CD8-positive, alpha-beta memory T cell (primary cell): ENCODE measurements at places on chromosomes 7 and 10. TPM values are rescaled to one million over a fixed set of nuclear protein-coding genes. Genes with fewer than 3 reads are reported as not detected.

SGCE gene
- total RNA-seq: 0.70 TPM

SPRN gene
- total RNA-seq: not detected

EN2 gene
- not detected for total RNA-seq

FZD8 gene
- 0.55 TPM for total RNA-seq

MRLN gene
- not detected for total RNA-seq

FAM25A gene
- not detected for total RNA-seq

UCMA gene
- total RNA-seq: not detected

IL2RA gene
- 1,224 TPM for total RNA-seq

C10orf62 gene
- not detected for total RNA-seq

PLXNA4 gene
- total RNA-seq: not detected

PAX4 gene
- not detected for total RNA-seq

ANKRD2 gene
- not detected for total RNA-seq

FAM24B gene
- total RNA-seq: 11.7 TPM

- no peak for DNase-seq
These were observed 20.5 kb downstream of the PIP4K2A start for GRCh38 chr10:22693860-22694259.

DNA sequence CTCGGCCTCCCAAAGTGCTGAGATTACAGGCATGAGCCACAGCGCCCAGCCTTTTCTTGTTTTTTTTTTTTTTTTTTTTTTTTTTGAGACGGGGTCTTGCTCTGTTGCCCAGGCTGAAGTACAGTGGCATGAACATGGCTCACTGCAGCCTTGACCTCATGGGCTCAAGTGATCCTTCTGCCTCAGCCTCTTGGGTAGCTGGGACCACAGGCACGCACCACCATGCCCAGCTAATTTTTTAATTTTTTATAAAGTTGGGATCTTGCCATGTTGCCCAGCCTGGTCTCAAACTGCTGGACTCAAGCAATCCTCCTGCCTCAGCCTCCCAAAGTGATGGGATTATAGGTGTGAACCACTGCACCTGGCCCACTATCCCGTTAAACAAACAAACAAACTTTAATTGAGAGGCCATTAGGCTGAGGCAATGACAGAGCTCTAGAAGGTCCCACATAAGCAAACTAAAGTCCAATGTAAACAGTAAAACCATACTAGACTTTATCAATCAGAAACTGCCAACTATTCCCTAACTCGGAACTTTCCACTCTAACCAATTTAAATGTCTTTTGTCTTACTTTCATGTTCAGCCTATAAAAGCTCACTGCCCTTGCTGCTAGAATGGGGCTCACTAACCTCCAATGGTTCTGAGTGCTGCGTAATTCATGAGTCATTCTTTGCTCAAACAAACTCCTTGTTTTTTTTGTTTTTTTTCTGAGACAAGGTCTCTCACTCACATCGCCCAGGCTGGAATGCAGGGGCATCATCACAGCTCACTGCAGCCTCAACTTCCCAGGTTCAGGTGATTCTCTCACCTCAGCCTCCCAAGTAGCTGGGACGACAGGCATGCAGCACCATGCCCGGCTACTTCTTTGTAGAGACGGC is 1.9 kb downstream of the DHX32 start:
- DNase-seq: no peak

GRCh38 chr10:71394926-71395562 is 1.7 kb upstream of the CDH23 start:
- DNase-seq: no peak

GRCh38 chr10:21502348-21502740 is 23.1 kb downstream of the SKIDA1 start:
- no peak for DNase-seq

GRCh38 chr10:24360282-24361127 is 151.6 kb downstream of the KIAA1217 start:
- no peak for DNase-seq

DNA sequence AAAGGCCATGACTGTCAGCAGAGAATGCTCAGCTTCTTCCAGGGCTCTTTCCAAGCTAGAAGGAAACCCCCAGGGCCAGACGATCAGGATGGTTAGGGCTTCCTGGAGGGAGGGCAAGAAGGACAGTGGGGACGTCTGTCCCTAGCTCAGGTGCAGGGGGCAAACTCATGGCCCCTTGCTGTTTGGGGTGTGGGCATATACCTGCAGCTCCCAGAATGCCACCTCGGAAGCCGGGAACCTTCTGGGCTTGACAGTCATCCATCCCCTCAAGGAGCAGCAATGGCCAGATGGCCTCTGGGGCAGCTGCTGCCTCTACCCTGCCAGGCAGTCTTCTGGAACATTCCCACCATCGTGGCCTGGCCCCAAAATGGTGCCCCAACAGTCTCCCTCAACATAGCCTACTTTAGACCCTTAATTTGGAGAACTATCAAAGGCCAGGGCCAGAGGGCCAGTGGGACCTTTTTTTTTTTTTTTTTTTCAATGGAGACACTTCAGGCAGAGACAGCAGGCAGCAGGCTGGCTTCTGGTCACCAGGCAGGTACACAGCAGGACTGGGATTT is 40.2 kb upstream of the ZMIZ1 start:
- no peak for DNase-seq

DNA sequence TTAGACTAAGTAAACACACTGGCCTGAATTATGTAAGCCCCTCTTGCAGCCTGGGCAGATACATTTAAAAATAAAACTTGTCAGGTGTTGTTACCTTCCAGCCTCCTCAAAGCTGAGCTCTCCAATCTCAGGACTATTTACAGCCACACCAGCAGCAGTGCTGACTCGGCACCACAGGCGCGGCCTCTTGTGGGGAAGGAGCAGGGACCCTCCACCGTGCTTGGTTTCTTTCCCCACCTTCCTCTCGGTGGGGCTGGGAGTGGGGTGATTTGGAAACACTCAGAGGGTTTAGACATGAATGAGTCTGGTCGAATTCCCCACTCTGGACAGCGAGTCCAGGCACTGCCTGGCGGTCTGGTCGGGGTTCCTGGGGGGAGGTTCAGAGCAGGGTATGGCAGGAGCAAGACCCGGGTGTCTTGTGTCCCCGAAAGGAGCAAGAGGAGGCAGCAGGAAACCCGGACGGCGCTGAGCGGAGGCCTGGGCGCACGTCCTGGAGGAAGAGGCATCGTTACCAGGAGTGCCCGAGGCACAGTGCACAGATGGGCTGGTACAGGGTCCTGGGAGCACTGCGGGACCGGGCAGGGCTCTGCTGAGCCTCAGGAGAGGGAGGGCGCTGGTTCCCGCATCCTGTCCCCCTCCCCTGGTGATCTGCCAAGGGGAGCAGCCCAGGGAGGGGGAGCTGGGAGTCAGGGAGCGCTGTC is 29.2 kb upstream of the CFAP46 start:
- peak; percentile 30 for DNase-seq

GRCh38 chr10:3805791-3806461 is 20.9 kb upstream of the KLF6 start:
- peak; percentile 50 for DNase-seq

GRCh38 chr7:34075523-34076370 is 170.4 kb downstream of the BMPER start:
- DNase-seq: no peak

- no peak for DNase-seq
These were observed 42.2 kb upstream of the PFKP start for GRCh38 chr10:3025026-3025683.

GRCh38 chr10:7133278-7133677 is 277.6 kb downstream of the SFMBT2 start:
- no peak for DNase-seq

DNA sequence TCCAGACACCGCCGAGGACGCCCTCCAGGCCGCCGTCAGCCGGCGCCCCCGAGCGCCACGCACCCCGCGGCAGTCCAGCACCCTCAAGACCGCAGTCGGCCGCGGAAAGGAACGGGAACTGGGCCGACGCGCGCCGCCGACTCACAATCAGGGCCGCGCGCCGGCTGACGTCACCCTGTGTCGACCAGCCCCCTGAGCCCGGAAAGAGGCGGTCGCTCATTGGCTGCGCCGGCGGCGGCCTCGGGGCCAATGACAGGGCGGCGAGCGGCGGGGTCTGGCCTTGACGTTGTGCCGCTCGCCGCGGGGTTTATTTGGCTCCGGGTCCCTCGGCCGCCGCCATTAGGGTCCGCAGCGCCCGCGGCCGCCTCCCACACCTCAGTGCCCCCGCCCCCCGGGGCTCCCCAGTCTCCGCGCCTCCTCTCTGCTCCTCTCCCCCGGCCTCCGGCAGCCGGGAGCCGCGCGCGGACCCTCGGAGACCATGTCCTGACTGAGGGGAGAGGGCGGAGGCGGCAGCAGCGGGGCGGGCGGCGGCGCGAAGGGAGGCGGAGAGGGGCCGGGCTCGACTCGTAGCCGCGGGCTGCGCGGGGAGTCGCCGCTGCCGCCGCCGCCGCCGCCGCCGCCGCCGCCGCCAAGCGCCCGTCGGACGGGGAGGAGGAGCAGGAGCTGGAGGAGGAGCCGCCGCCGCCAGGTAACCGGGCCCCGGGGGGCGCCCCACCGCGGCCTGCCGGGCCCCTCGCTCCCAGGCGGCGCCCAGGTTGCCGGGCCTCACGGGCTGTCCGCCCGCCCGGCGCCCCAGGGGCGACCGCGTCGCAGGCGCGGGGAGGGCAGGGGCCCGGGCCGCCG is 25.1 kb upstream of the ZRANB1 start:
- DNase-seq: peak; percentile 96

GRCh38 chr7:152600266-152600665 is 75.7 kb downstream of the XRCC2 start:
- DNase-seq: no peak

DNA sequence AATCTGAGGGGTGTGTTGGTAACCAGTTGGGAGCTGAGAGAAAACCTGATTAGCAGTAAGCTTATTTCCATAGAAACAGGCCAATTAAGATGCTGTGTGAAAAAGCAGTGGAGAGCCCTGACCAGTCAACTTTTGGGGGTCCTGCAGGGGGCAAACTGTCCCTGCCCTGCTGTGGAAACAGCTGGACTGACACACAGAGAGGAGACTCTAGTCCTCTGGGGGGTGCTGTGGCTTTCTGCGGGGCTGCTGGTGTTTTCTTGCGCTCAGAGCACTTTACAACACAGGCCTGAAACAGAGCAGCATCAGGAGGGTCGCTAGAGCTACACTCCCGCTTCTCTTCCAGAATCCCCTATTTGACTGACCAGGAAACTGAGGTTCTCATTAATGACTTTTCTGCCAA is 546.9 kb upstream of the GALNT17 start:
- DNase-seq: no peak

GRCh38 chr10:91214911-91215310 is 5.6 kb upstream of the PCGF5 start:
- DNase-seq: no peak

DNA sequence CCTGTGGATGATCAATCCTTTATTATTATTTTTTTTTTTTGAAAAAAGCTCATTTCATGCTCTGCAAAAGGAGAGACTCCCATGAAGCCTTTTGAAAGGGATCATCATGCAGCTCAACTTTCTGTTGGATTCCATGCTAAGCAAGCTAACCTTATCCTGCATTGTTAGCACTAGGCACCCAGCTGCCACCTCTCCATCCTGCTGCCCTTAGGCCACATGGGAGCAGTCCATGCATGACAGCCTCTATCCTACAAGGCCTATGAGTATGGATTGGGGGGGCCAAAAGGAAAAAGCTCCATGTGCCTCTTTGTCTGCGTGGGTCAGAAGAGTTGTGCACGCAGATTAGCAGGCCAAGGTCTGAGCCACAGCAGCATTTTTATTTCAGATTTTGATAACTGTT is 19.2 kb downstream of the SMNDC1 start:
- DNase-seq: no peak

GRCh38 chr7:83001362-83002040 is 161.2 kb downstream of the PCLO start:
- no peak for DNase-seq

DNA sequence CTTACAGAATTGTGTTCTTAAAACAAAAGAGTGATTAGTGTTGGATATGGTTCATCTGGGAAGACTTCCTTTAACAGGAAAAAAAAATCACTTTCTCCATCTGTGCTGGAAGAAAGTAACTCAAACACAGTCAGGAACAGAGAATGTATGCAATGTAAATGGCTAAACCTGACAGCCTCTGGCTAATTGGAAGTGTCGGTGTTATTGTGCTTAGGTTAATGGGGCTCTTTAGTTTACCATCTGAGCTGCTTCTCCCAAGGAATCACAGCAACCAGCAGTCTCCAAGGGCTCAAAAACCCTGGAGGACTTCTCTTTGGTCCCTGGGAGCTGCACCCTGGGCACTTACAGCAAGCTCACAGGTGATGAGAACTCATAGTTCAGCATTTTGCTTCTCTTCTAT is 724.5 kb downstream of the LRMDA start:
- no peak for DNase-seq

DNA sequence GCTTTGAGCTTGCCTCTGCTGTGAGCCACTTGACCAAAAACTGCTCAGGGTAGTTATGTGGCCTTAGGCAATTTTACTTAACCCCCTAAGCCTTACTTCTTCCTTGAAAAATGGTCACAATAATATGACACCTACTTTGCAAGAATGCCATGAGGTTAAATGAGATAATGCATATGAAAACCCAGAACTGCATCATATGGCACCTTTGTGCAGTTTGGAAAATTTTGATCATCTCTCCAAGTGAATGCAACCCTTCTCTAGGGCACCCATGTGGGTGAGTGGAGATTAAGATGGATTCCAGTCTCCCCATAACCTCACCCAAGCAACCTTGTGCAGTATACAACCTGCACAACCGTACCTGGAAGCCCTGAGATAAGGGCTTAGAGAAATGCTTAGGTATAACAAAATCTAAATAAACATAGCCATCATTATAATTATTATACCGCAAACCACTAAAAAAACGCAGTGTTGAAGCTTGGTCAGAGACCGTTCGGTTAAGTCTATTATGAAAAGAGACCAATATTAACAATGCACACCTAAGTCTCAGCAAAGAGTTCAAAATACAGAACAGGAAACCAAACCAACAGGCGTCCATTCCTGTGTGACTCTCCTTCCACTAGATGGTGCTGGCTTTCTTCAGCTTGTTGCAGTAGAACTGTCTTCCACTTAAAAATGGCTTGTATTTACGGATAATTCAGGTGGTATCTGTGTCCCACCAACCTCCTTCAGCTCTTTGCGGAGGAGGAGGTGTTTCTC is 21.0 kb upstream of the ASB15 start:
- peak; percentile 3 for DNase-seq

GRCh38 chr10:51574248-51575048 is 124.9 kb downstream of the CSTF2T start:
- no peak for DNase-seq

DNA sequence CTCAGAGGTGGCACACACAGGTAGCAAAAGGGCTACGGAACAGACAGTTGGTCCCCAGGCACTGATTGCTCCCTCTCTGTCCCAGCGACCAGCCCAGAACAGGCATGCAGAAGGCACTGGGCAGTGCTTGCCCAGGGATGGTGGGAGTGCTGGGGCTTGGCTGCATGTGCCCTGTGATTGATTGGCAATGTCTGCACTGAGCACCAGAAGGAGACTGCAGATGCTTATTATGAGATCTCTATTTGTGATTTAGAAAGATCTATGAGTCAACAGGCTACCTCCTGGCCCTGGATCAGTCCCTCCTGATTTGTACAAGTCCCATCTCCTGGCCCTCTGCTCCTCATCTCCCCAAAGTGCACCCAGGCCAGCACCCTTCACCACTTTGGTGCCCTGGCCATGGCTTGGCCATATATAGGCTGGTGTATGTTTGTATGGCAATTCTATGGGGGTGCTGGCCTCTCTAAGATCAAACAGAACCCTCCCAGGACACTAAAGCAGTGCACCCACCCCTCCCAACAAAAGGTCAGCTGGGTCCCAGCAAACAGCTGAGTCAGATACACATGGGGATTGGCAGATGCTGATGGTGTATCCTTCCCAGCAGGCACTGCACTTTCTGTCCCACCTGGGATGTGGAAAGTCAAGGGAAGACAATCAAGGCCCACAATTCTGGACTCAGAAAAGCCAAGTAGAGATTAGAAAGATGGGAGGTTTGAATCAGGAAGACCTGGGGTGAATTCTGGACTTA is 30.9 kb downstream of the CAMK2B start:
- DNase-seq: no peak

GRCh38 chr7:33118383-33118782 is 9.2 kb upstream of the RP9 start:
- DNase-seq: no peak
